Mesendoderm (in vitro differentiated cells): ENCODE measurements at places on chromosomes 1 and 21.

- no peak for DNase-seq
These were observed 43.0 kb downstream of the UBE4B start for GRCh38 chr1:10075732-10076131.

- DNase-seq: no peak
These were observed 45.1 kb downstream of the ABL2 start for GRCh38 chr1:179184403-179184802.

DNA sequence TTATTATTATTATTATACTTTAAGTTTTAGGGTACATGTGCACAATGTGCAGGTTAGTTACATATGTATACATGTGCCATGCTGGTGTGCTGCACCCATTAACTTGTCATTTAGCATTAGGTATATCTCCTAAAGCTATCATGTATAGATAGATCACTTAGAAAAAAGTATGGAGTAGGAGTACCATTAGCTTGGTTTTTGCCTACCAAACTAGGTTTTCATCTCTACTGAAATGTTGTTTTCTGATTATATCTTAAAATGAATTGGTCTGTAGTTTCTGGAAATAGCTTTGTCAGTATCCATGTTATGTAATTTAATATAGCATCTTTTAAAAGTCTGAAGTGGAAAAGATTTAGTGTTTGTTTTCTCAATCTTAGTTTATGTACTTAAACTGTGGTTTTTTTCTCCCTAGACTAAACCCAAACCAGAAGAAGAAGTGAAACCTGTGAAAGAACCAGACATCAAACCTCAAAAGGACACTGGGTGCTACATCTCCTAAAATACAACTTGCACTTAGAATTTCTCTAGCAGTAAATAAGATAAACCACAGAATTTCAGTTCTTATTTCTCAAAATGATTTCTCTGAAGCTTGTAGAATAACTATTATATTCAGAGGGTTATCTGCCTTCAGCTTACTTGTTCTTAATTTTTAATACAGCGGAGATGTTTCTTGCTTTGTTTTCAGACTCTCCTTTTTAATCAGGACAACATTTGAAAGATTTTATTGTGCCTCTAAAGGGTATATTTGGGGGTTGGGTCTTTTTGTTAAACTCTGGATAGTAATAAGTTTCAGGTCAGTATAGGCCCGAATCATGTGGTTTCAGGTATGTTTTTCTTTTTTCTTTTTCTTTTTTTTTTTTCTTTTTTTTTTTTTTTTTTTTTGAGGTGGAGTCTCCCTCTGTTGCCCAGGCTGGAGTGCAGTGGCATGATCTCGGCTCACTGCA, 4.5 kb upstream of the FAM177B start:
- no peak for DNase-seq

GRCh38 chr1:208731981-208732821, 488.0 kb upstream of the PLXNA2 start:
- DNase-seq: peak; percentile 91

GRCh38 chr1:180168786-180169639, 14.3 kb downstream of the QSOX1 start:
- peak; percentile 83 for DNase-seq

- DNase-seq: no peak
These were observed 303.6 kb downstream of the LMX1A start for GRCh38 chr1:165052936-165053335.

DNA sequence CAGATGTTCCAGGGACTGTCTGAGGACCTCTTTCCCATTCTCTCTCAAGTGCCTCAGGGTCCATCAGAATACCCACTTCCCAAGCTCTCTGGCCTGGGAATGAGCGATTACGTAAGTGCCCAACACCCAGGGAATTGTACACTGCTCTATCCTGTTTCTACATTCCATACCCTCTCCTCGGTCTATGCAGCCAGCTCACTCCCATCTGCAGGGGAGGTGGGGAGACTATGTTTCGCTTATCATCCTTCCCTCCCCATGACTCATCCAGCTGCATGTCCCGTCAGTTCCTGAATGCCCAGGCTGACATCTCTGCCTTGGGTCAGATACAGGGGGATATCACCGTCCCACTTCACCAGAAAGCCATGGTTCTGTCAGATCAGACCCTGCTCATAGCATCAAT, 34.5 kb upstream of the CD1D start:
- no peak for DNase-seq

- DNase-seq: no peak
These were observed 9.1 kb upstream of the METTL13 start for GRCh38 chr1:171772312-171772711.

- no peak for DNase-seq
These were observed 24.2 kb downstream of the PDE9A start for GRCh38 chr21:42677339-42678321.

GRCh38 chr1:97108179-97108578, 386.6 kb downstream of the PTBP2 start:
- DNase-seq: no peak

DNA sequence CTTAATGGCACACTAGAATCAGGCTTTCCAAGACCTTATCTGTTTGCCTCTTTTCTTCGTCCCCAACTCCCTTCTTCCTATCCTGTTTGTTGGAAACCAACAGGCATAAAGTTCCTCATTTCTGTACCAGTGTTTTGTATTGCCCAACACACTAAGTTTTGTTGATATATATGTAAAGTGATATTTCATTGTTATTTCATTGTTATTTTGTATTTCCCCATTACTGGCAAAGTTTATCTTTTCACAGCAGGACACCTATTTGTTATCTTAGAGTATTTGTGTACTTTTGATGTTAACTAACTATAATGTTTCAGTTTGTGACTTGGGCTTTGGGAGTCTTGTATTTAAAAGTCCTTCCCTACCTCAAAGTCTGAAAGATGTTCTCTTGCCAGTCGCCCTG, 27.1 kb downstream of the FAM20B start:
- DNase-seq: no peak

GRCh38 chr1:26826261-26827105, at the start of gene ZDHHC18:
ZDHHC18 (plus strand) TSS chr1:26826688; CDS start chr1:26826805, 117 bp downstream.
- peak; percentile 55 for DNase-seq

DNA sequence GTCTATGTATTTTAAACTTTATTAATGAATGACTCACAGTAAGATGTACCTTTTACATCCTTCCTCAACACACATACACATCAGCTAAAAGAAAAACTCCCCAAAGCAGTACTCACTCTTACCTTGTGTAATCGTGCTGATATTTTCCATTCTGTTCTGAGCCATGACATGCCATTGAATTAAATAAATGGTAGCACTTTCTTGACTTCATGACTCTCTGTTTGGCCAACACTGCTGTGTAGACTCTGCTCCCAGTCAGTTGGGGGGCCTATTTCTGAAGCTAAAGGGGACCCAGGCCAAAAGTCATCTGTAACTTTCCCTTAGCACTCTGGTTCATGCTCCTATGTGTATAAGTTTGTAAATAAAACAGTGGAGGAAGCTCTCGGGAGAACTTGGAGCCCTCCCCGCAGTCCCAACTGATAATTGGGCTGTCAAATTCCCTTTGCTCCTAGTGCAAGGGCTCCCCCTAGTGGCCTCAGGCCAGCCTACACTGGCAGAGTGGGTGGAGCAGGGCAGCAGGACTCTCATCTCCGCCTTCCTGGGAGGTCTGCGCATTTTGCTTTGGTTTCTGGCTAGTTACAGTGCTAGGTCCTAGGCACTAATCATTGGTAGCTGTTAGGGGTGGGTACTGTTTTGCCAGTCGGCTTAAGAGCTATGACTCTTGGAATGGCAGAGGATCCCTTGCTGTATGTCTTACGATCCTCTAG, 1.7 kb upstream of the FYB2 start:
- DNase-seq: peak; percentile 92

- peak; percentile 66 for DNase-seq
These were observed 83.0 kb downstream of the RYR2 start for GRCh38 chr1:237124856-237125462.

GRCh38 chr1:78236716-78237115, 190.9 kb downstream of the GIPC2 start:
- DNase-seq: peak; percentile 7

DNA sequence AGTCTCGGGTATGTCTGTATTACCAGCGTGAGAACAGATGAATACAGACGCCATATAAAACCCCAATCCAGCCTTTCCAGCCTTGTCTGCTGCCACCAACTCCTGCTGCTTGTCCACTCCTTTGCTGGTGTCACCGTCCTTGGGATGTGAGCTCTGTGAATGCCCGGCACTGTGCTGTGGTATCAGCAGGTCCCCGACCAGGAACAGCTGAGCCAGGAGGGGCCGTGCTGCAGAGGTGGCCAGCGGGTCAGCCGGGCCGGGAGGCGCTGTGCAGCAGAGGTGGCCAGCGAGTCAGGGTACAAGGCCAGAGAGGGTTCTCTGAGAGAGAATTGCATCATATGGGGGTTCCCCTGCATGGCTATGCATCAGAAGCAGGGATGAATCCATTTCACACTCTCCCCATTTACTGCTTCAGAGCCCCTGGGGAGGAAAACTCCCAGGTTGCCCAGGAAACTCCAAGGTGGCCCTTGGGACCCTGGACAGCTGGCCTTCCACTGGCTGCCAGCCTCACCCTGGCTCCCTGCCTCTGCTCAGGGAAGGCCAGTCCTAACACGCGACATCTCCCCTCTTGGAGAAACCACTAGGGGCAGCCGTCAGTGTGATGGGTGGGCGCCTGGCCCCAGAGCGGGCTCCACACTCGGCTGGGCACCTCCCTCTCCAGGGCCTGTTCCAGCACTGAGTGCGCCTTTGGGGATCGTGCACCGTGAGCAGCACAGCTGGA, 122.4 kb upstream of the COL6A1 start:
- DNase-seq: no peak

- no peak for DNase-seq
These were observed 71.4 kb upstream of the PAPPA2 start for GRCh38 chr1:176391621-176392020.

DNA sequence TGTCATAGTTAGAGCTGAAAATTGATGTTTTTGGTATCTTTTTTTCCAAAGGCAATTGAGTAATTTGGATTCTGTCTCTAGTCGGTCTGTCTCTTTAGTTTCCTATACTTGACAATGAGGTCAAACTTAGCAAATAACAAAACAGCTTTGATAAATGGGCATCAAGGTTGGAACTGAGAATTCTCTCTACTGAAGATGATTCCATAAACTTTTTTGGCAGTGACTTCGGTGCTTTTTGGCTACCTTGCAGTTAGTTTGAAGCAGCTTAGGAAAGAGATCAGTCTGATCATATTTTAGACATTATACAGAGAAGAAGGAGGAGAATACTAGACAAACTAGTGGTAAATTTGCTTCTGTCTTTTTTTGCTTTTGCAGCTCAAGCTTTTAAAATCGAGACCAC, 559 bp downstream of the VCAM1 start:
- DNase-seq: no peak

DNA sequence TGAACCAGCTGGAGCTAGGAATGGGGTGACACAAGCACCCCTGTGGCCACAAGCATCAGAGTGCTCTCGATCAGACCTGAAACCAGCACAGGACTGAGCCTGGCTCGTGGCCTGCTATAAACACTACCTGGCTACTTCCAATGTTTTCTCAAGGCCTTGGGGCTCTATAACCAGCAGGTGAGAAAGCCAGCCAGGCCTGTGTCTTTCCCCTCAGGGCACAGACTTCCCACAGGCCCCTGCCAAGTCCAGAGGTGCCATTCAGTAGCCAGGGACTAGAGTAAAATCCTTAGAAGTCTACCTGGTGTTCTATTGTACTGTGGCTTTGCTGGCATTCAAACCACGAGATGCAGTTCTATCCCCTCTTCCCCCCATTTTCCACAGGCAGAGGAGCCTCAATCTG, 22.6 kb downstream of the OR2G3 start:
- DNase-seq: no peak

DNA sequence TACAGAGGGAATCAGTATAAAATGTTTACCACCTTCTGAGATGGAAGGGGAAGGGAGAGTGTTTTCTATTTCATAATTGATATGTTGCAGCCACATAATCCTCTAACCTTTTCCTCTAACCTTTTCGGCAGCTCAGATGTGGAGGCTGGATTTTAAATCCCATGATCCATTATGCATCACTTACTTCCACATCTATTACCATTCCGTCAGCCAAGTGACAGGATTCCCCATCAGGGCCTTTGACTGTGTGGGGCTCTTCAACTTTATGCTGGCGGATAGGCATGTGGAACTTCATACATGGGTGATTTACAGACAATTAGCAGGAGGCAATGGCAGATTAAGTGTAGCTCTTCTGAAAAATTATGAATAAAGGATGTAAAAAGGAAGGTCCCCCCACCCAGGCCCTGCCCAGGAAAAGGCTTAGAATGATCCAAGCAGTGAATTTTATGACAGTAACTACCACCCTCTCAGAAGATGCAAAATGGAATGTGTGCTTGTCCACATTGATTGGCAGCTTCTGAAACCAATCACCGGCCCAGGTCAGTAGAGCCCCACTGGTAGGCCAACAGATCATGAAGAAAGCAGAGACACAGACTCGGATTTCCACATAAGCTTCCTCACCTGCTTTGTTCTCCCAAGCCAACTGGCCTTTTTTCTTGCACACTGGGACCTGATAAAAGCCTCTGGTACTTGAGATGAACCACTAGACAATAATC, 147.0 kb downstream of the ST6GALNAC5 start:
- peak; percentile 56 for DNase-seq
